Endothelial cell (in vitro differentiated cells): ENCODE measurements at places on chromosomes 1 and 21. TPM values are rescaled to one million over a fixed set of nuclear protein-coding genes. Genes with fewer than 3 reads are reported as not detected.
A peak's percentile ranks its signal among the peaks of the same experiment; 100 is the strongest.

RXRG gene
- not detected for total RNA-seq

ANKRD34A gene
- total RNA-seq = 0.56 TPM

KPRP gene
- total RNA-seq = not detected

MYBPHL gene
- total RNA-seq = not detected

ST6GALNAC3 gene
- total RNA-seq = 46.8 TPM

ADAM15 gene
- 382 TPM for total RNA-seq

DNA sequence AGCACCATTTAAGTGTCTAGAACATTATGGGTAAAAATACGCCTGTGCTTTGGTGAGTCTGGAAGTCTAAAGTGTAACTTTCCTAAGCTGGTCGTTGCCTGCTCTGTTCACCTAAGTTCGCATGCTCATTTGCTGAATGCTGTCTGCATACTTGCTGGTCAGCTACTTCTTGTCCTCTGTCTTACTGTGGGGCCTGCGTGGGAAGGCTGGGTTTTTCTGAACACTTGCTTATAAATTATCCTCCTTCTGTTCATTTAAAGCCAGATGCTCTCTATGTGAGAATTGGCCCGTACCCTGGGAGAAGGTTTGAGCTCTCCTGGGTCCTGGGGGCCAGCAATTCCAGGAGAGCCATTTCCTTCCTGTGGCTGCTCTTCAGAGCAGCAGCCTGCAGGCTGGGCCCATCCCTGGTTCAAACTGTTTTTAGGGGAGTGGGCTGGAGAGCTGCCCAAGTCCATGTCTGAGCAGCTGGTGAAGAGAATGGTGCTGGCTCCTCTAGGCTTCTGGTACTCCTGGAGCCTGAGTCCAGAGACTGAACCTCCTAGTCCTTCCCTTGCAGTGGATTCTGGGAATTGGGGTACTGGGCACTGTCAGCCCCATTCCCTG, 75.7 kb downstream of the GALNT2 start:
- DNase-seq = no peak
- peaks cover 6% of the 10 kb centered on the region for H3K36me3 ChIP-seq
- H3K27me3 ChIP-seq = peaks cover 2% of the 10 kb centered on the region
- H3K27ac ChIP-seq = peak overlapping the region; percentile 57
- H3K4me3 ChIP-seq = no peak overlapping the region
- H3K4me1 ChIP-seq = peaks cover 38% of the 10 kb centered on the region

DNA sequence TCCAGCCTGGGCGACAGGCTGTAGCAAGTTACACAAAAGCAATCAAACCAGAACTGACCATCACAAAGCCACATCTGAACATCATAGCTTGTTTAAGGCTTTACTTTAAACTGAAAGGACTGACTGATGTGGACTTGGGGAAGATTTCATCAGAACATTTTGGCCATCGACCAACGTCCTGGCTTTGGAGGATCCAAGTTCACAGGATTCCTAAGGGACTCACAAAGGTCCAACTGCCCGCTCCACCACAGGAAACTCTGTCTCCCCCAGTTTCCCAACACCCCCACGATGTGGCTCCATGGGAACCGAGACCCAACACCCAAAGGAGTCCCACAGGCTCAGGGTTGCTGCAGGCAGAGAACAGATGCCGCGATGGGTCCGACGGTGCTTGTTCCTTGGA, 9.3 kb downstream of the SSU72 start:
- H3K36me3 ChIP-seq = peaks cover 19% of the 10 kb centered on the region
- no peak for DNase-seq
- peaks cover 7% of the 10 kb centered on the region for H3K27me3 ChIP-seq
- H3K27ac ChIP-seq = no peak overlapping the region

GRCh38 chr1:113875714-113876113, 4.2 kb upstream of the PTPN22 start:
- H3K36me3 ChIP-seq = no peaks in the 10 kb centered on the region
- H3K27me3 ChIP-seq = no peaks in the 10 kb centered on the region
- no peak for DNase-seq
- no peak overlapping the region for H3K27ac ChIP-seq
- H3K4me3 ChIP-seq = no peak overlapping the region

- H3K27me3 ChIP-seq = peaks cover 11% of the 10 kb centered on the region
- no peaks in the 10 kb centered on the region for H3K36me3 ChIP-seq
- DNase-seq = no peak
Measured at GRCh38 chr1:109467301-109467777, 993 bp downstream of the SYPL2 start.
